ENCODE measurements at places on chromosomes 13 and 19.

DNA sequence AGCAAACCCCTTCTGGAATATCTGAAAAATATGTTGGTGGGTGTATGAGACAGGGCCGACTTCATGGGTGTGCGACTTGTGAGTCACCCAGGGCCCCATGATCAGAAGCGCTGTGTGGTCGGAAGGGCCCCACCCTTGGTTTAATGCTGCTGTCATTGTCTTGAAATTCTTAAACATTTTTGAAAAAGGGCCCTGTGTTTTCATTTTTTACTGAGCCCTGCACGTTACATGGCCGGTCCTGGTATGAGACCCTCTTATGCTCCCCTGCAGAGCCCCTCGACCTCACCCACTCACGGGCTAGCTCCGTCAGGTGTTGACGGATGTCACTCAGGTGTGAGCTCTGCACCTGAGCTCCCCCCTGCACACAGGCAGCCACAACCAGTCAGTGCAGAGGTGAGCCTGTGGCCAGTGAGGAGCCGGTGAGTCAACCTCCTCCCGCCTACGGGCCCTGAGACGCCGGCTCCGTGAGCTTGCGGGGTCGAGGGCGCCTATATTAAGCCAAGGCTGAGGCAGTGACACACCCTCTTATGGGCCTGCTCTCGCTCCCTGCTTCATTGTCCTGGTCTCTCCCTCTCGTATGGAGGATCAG is 27.7 kb downstream of the GADD45B start:
- DNase-seq: peak; percentile 44

- no peak for DNase-seq
Measured at GRCh38 chr13:32253911-32254399, 61.2 kb downstream of the ZAR1L start.

- DNase-seq: no peak
Measured at GRCh38 chr19:41861846-41862245, 1.8 kb downstream of the RPS19 start.

GRCh38 chr19:52542984-52543664 is 15.7 kb downstream of the ZNF808 start:
- DNase-seq: peak; percentile 7

DNA sequence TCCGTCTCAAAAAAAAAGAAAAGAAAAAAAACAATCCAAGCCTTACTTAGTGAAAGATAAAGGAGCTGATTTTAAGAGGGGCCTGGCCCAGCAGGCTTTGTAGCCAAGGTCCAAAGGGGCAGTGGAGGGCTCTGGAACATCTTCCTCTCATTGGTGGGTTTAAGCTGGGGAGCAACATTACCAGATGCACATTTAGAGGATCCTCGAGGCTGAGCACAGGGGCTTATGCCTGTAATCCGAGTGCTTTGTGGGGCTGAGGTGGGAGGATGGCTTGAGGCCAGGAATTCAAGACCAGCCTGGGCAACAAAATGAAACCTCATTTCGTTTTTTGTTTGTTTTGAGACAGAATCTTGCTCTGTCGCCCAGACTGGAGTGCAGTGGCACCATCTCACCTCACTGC is 8.0 kb upstream of the TMEM160 start:
- no peak for DNase-seq

- DNase-seq: no peak
Measured at GRCh38 chr13:95557013-95557412, 4.5 kb downstream of the CLDN10 start.

- no peak for DNase-seq
Measured at GRCh38 chr13:19634256-19634740, 839 bp downstream of the MPHOSPH8 start.

- no peak for DNase-seq
Measured at GRCh38 chr13:80727321-80727975, 386.5 kb upstream of the SPRY2 start.

Measured in stimulated activated CD8-positive, alpha-beta memory T cell treated with anti-CD3 and anti-CD28 coated beads, Interleukin-2, amount 100 ng/mL, for 1 hour (primary cell).